ENCODE measurements at places on chromosomes 11 and 22.

DNA sequence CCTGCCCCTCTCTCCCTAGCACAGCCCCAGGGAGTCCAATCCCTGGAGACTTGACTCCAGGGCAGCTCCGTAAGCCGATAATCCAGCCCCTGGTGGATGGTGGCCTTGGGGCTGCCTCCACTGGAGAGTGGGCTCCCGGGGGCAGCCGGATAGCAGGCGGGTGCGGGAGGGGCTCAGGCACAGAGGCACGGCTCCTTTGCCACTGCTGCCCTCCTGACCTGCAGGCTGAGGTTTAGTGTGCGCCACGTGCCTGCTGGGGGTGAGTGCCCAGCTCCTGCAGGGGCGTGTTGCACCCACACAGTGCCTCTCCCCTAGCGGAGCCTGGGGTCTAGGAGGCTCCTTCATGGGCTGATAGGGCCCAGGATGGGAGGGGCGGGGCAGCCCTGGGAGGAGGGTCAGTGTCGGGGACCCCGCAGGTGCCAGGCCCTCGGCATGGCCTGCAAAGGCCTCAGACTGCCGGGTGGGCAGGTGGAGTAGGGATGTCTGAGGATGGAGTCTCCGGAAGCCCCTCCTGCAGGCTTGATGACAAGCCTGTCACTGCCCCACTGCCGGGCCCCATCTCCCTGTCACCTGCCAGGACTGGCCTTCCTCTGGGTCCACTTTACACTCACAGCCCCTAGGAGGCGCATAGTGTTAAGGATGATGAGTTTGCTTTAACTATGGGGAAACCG lies 5.6 kb downstream of the DUSP8 start:
- DNase-seq, result no peak

DNA sequence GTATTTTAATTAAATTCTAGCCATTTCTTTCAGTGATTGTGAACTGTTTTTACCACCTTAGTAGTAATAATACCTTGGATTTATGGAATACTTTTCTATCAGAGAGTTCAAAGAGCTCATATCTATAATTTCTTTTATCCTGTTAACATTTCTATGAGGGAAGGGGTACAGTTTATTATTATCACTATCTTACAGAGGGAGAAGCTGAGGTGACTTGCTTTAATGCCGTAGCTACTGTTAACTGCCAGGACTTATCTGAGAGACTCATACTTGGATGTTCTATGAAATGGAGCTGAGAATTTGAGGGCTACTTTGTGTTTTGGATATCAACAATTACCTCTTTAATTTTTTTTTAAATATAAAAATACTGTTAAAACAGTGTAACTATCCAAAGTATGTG lies 3.3 kb downstream of the REXO2 start:
- DNase-seq, result no peak

- peak; percentile 63 for DNase-seq
Measured at GRCh38 chr11:32426819-32427615, 8.3 kb downstream of the WT1 start.

- DNase-seq, result no peak
Measured at GRCh38 chr11:111438846-111439520, 59.9 kb upstream of the POU2AF1 start.

DNA sequence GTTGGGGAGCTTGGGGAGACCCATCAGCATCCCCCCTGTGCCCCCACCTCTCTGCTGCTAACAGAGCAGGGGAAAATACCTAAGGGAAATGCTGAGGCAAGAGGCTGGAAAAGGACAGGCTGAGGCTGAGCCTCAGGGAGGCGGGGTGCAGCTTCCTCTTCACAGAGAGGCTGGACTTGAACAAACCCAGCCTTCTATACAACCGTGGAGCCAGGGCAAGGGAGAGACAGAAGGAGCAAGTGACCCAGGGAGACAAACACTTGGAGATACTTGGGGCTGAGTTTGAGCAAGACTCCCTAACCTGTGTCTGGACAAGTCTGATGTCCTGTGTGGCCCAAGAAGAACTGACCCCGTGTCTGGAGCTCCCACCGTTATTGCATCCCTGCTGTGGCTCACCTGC lies at the start of gene SLCO2B1:
Gene SLCO2B1 (plus strand): TSS at position 229 of the 400 bp plus-strand sequence. CDS start 275 bp downstream, outside the sequence.
- DNase-seq, result no peak

DNA sequence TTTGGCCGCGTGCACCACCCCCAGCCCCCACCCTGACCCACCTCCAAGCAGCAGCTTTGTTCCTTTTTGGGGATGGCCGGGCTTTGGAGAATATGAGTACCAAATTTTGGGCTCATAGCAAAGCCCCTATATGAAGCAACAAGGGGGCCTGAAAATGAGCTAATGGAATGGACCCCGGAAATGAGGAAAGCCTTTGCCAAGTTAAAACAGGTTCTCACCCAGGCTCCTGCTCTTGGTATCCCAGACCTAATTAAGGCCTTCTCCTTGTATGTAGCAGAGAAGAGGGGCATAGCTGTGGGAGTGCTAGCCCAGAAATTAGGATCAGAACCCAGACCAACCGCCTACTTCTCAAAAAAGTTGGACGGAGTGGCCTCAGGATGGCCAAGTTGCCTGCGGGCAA lies 87.0 kb downstream of the PIWIL4 start:
- no peak for DNase-seq

- DNase-seq, result peak; percentile 52
Measured at GRCh38 chr11:75667255-75667830, 1.5 kb downstream of the MAP6 start.

DNA sequence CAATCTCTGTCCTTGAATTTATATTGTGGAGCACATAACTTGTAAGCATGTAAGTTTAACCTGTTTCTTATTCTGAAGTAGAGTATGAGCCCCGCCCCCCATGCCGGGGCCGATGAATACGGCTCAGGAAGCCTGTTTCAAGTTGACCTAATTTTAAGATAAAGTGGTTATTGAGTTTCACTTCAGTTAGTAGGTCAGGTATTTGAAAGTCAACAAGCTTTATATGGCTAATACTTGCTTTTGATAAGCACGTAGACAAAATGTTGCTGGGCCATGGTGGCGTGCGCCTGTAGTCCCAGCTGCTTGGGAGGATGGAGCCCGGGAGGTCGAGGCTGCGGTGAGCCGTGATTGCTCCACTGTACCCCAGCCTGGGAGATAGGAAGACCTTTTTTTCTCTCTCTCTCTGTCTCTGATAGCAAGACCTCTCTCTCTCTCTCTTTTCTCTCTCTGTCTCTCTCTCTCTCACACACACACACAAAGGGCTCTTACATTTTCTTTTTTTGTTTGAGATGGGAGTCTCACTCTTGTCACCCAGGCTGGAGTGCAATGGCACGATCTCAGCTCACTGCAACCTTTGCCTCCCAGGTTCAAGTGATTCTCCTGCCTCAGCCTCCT lies 14.4 kb downstream of the YWHAH start:
- DNase-seq, result no peak

DNA sequence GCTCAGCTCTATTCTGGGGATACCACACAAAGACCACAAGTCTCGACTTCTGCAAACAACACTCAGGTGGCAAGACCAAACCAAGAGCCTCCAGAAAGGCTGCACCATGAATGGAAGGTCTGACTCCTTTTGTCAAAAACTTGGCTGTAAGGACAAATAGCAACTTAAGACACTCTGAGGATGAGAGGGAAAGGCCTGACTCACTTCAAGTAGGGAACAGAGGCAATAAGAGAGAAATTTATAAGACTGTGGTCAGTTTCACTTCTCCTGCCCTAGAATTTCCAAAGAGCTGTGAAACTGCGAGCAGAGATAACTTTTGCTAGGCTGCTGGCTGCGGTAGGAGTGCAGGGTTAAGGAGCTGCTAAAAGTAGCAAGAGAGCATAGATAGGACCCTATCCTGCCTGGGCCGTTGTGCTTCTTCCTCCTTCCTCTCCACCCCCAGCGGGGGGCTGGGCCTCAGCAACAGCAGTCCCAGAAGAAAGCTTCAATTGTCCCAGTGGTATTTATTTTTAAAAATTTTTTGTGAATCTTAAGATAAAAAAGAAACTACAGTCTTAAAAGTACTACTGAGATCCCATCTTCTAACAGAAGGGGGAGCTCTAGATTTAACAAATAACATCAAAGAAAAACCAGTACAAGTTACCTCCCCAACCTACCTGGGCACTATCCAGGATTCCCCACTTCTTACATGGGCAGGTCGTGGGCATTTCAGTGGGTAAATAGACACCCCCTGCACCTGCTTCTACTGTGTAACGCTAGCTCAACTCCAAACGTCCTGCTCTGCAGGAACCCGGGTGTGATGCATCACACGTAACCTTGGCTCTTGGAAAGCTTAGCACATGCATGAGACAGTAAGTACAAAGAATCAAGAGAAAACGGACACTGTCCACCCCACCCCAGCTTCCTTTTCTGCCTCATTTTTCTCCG lies 66.4 kb downstream of the SGSM3 start:
- no peak for DNase-seq

- DNase-seq, result no peak
Measured at GRCh38 chr11:123523539-123523938, 93.5 kb downstream of the GRAMD1B start.

DNA sequence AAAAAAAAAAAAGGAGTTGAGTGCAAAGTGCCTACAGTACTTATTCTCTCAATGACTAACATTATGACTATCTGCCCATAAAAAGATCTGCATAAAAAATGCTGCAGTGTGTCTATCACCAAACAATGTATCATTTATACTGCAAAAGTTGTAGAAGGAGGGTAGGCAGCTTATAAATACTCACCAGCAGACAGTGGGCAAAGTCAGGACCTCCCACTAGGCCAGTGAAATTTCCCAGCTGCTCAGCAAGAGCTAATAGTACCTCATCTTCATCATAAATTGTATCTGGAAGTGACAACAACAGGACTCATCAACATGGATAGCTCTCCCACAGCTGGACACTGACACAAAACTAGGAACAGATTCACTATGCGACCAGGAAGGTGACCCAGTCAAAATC lies 1.6 kb downstream of the PPP2R1B start:
- no peak for DNase-seq

DNA sequence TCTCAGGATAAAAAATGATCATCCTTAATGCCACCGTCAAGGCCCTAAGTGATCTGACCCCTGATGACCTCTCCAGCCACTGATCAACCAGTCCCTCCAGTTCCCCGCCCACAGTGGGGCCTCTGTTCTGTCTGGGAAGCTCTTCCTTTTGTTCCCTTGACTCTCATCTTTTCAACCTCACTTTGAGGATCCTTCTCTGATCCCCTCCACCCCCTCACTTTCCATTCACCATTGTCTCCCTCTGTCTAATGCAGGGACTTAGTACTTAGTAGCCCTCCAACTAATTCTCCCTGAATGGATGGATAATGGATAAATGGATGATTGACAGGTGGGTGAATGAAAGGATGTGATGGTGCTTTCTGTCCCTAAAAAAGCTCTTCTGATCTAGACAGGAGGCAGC lies 45.6 kb downstream of the C11orf58 start:
- DNase-seq, result no peak

GRCh38 chr11:96127596-96127959 lies 203.7 kb upstream of the MTMR2 start:
- DNase-seq, result no peak

- no peak for DNase-seq
Measured at GRCh38 chr11:34219279-34219678, 113.8 kb downstream of the NAT10 start.

GRCh38 chr11:96152623-96153022 lies 190.4 kb downstream of the MAML2 start:
- DNase-seq, result no peak

DNA sequence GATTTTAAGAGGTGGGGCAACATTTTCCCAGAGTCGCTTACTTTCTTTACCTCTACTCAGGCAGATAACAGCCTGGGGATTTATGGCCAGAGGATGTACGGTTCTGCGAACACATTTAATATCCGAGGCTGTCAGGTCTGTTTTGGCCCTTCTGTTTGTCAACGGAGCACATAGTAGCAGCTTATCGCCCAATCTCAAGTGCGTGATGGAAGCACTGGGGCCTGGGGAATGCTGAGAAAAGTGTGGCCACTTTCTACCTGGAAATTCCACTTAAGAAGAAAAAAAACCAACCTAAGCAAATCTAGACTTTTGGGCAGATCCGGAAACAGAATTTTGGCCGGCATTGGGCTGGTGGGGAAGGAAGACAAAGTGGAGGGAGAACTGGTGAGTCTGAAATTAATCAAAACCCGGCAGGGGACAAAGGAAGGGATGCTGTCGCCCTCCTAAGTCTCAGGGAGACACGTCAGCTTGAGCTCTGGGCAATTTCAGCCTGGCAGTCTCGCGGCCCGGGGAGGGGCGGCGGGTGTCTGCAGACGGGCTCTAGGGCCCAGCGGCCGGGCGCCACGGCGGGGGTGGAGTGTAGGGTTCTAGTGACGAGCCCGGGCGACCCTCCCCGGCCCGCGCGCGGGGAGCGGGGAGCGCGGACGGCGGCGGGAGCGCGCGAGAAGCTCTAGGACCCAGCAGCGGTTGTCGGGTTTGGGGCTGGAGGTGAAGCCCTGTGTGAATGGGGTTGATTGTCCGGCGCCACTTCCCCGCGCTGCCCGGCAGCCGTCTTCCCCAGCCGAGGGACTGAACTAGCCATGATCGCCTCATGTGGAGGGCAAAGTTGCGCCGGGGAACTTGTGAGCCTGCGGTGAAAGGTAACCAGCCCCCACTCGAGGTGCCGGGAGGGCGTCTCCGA lies at the start of gene AMOTL1:
Gene AMOTL1 (plus strand): TSS at position 656 of the 901 bp plus-strand sequence. CDS start 156 bp downstream, at position 812.
- peak; percentile 90 for DNase-seq

DNA sequence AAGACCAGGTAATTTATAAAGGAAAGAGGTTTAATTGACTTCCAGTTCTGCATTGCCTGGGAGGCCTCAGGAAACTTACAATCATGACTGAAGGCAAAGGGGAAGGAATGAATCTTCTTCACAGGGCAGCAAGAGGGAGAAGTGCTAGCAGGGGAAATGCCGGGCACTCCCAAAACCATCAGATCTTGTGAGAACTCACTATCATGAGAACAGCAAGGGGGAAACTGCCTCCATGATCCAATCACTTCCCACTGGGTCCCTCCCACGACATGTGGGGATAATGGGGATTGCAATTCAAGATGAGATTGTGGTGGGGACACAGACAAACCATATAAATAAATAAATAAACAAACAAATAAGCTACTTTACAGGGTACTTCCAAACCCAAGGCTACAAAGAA lies 28.8 kb upstream of the EXPH5 start:
- DNase-seq, result no peak

DNA sequence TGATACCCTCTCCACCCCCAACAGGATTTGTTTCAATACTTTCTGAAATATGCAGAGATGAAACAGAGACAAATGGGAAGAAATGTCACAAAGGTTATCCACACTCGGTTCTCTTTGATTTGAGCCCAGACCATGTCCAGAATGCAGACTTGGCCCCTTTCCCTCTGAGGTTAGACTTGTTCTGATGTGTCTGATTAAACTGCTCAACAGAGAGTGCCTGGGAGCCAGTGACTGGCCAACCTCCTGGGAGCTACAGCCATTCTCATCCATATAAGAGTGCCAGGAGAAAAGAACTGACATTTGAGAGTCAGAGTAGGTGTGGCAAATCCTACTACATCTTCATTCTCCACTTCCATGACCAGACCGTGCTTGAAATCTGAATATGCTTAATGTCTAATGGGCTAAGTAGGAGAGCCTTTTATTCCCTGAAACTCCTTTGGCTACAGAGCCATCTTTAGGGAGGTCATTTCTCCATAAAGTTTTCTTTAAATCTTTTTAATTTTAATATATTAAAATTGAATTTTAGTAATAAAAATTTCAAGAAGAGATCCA lies 201.4 kb downstream of the BLID start:
- DNase-seq, result no peak

GRCh38 chr22:49768951-49769690 lies 58.6 kb downstream of the BRD1 start:
- no peak for DNase-seq

- peak; percentile 34 for DNase-seq
Measured at GRCh38 chr11:36455658-36456111, 54.4 kb downstream of the TRAF6 start.

- DNase-seq, result peak; percentile 76
Measured at GRCh38 chr11:116732271-116733042, 40.3 kb downstream of the BUD13 start.

Data from nephron progenitor cell (in vitro differentiated cells).